Left renal pelvis (tissue), 4 donors: ENCODE measurements at places on chromosomes 7 and 10. TPM values are rescaled to one million over a fixed set of nuclear protein-coding genes. Genes with fewer than 3 reads are reported as not detected.

DNA sequence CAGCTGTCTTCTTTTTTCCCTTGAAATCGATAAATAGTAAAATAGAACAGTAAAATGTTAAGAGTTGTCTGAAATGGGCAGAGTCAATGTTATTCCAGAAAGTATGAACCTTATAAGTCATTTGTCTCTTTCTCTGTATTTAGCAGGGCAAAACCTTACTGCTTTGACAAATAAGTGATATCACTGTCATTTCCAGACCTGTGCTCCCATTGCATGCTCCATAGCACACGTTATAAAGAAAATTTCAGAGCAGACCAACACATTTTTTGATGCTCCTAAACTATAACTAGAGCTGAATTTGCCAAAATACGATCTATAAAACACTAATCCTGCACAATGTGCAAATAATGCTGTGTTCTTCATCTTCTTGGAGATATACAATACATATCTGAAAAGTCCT is 1.1 kb downstream of the A1CF start:
- no peak for DNase-seq

DNA sequence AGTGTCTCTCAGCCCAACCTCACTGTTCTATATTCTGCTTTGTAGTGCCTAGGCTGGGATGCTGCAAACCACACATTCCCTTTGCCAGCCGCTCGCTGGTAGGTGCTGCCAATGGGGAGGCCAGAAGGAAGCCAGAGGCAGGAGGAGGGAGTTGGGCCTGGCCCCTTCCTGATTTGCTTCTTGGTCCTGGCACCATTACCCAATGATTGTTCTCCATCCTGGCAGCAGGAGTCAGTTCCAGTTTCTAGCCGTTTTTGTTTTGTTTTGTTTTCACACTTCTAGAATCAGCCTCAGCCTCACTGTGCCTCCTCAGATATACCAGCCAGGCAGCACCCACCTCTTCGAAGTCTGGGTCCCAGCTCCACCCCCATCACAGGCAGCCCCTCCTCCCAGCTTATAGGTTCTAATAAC is 27.4 kb upstream of the LOXL4 start:
- DNase-seq: no peak

GBX1 gene
- 0.27 TPM for polyA plus RNA-seq

- DNase-seq: peak; percentile 75
These were observed at the start of gene ZNF783 for GRCh38 chr7:149261829-149262617. Gene ZNF783 (plus strand): TSS chr7:149262196. CDS start chr7:149262334, 138 bp downstream.

LRRTM3 gene
- polyA plus RNA-seq: 5.7 TPM
